Left lobe of liver (tissue), 2 donors: ENCODE measurements at places on chromosomes 11 and 22.

DNA sequence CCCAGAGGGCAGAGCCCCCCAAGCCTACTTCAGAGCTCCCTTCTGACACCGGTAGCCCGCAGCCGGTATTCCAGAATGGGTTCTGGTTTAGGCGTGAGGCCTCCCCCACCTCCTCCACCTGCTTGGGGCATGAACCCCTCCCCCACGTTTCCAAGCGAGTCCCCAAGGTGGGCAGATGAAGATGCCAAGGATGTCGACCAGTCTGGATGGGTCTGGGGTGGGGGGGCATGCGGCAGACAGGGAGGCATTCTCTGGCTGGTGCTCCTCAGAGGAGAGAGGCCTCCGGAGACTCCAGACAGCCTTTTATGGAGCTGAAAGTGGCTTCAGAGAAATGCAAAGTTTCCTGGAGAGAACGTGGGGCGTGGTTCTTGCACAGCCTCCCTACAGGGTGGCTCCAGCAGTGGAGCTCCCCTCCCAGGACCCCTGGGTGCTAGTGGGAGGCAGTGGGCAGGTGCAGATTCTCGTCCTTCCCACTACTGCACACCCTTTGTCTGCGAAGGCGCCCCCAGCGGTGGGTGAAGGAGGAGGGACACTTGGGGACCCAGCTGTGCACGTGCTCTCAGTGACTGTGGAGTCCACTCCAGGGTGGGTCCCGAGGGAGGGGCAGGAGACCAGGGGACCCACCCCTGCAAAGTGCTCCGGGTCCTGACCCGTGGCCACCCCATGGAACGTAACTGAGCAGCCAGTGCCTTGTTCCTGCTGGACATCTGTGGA lies 4.2 kb downstream of the CCND1 start:
- no peak for DNase-seq

DNA sequence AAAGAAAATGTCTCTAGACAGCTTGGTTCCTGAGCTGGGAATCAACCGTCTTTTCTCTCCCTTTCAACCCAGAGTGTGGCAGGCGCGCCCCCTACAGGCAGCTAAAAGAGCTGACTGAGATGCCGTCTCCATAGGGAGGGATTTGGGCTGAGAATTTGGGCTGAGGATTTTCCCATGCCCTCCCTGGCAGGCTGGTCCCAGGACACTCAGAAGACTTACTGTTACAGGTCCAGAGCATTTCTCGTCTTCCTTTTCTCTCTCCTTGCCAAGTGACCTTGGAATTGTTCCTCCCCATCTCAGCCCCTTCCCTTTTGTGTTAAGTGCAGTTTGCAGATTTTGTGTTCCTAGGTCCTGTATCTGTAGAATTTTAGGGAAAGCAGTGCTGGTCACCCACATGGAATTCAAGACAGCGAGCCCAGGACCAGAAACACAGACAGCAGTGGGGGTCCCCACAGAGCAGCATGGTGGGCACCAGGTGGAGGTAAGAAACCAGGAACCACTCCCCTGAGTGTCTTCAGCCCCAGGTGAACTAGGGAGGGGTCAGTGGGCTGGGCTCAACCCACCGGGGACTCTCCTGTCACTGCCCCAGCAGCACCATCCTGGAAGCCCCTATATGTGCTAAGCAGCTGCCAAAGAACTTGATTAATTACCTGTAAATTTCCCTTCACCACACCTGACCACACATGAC lies 9.9 kb upstream of the IGLL5 start:
- peak; percentile 72 for DNase-seq

DNA sequence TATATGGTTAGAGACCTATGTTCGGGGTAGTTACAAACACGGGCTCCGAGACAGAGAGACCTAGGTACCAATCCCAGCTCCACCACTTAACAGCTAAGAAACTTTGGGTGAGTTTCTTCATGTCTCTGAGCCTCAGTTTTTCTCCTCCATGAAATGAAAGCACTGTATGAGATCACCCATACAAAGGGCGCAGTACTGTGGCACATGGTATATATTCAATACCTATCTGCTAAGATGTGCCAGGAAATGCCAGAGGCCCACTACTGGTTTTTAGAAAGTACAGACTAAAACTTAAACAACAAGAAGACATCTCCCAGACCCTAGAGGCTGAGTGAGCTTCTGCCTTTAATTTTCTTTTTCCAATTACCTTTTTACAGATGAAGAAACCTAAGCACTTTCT lies 69.5 kb downstream of the SLC1A2 start:
- DNase-seq, result no peak

DNA sequence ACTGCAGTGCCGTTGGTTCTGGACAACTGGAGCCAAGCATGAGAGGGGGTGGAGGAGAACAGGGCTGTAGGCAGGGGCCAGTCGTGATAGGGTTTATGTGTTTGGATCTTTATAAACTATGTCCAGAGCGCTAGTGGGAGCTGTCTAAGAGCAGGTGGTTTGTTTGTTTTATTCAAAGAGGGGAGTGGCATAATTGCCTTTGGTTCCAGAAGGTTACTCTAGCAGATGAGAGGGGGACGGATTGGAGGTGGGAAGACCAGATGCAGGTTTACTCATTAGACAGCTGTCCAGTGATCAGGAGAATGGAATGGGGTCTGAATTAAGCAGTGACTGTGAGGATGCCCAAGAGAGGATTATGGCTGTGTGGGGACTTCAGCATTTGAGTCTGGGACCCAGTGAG lies 109.3 kb upstream of the TBCEL start:
- DNase-seq, result no peak

GRCh38 chr22:30115705-30116104 lies 35.4 kb downstream of the HORMAD2 start:
- DNase-seq, result no peak

GRCh38 chr11:73389134-73389525 lies 12.9 kb downstream of the RELT start:
- no peak for DNase-seq

DNA sequence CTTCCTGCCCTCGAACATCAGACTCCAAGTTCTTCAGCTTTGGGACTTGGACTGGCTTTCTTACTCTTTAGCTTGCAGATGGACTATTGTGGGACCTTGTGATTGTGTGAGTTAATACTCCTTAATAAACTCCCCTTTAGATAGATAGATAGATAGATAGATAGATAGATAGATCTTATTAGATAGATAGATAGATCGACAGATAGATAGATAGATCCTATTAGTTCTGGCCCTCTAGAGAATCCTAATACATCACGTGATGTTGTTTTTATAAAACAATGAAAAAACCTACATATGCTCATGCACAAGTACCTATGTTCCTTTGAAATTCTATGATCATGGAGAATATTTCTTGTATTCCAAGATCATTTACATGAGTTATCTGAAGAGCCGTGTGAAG lies 23.9 kb downstream of the APOBEC3H start:
- DNase-seq, result no peak

DNA sequence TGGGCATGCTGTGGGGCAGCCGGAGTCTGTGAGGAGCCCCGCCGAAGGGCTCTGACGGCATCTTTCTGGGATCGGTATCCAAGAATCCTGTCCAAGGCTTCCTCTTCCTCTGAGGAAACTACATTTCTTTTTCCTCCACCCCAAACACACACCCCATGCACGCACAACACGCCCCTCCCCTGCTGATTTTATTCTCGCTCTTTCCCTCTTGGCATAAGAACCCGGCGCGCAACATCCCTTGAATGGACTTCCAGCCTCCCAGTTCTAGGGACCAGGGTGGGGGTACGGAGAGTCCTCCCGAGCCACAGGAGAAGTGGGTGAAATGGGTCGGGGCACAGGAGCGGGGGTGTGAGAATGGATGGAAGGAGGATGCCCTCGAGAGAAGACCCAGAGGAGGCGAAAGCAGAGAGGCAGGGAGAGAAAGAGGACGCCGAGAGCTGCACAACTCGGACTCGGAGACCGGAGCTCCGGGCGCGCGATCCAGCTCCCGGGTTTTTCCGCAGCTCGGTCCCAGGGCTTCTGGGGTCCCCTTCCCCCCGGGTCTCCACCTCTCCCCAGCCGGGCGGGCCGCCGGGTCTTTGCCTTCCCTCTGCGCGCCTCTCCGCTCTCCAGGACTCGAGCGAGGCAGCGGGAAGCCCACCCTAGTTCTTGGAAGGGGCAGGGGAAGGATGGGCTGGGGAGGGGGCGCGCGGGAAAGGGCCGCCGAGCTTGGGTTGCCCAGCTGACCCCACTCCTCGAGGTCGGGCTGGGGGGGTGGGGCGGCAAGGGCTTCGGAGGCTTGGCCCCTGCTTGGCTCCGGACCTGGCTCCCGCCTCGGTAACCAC lies 1.5 kb upstream of the LARGE1 start:
- peak; percentile 75 for DNase-seq

DNA sequence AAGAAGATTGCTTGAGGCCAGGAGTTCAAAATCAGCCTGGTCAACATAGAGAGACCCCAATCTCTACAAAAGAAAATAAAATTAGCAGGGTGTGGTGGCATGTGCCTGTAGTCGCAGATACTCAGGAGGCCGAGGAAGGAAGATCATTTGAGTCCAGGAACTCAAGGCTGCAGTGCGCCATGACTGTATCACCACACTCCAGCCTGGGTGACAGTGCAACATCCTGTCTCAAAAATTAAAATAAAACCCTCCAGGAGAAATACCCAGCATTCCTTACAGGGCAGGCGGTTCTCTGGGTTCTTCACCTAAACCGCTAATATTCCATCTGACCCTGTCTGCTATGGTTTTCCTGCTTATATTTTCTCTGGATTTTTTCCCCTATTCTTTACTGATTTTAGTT lies 13.5 kb downstream of the TCF20 start:
- no peak for DNase-seq

- DNase-seq, result no peak
Measured at GRCh38 chr11:116861539-116861938, 24.1 kb upstream of the APOA1 start.

DNA sequence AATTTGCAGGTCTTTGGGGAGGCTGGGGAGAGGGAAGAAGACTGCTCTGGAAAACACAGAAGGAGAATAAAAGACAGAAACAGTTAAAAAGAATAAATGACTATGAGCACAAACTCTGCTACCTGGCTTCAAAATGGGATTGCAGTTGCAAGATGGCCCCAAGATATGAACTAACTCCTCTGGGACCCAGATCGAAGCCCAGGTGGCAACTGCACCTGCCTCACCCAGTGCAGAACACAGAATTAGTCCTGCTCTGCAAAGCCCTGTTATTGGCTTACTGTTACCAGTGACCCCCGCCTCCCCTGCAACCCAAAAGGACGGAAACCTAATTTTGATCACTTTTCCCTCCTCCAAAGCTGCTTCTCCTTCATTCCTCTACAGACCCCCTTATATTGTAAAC lies 35.9 kb upstream of the POU2AF1 start:
- no peak for DNase-seq

DNA sequence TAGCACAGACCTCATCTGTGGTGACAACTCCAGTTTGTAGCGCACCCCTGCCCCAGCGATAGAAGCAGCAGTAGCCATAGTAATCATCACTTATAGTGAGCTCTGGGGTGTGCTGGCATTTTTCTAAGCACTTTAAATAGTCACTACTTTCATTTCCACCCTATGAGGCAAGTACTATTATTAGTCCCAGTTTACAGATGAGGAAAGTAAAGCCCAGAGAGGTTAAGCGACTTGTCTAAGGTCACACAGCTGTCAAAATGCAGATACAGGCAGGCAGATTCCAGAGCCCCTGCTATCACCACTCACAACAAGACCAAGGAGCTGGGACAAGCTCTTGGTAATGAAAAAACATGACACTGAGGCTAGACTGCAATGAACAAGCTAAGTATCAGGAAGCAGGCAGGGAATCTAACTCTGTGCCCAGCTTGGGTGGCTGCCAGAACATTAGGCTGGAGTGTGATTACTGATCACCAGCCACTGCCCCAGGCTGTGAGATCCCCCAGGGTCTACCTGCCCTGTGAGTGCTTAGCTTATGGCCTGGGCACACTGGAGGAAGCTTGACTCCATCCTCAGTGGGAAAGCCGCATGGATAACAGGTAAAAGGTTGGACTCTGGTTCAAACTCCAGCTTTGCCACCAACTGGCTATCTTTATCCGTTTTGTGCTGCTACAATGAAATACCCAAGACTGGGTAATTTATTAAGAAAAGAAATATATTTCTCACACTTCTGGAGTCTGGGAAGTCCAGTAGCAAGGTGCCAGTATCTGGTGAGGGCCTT lies 561.1 kb downstream of the MN1 start:
- no peak for DNase-seq

DNA sequence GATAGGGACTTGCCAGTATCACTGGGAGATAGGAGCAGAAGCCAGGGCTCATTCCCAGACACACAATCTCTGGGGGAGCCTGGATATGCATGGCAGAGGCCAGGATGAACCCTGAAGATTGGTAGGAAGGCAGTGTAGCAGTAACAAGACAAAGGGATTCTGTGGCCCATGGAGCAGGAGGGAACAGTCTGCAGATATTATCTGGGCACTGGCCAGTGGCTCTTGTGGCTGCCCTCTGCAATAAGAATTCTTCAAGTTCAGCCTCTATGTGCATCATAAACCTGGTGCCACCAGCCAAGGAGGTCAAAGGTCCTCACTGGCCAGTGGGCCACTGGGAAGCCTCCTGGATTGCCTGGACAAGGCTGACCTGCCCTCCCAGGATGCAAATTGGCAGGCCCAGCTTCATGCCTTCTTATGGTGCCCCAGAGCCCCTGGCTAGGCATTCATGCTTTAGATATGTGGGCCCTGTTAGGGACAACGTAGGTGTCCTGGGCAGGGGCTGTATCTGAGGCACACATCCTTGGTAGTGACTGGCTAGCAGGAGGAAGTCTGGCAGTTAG lies 29.2 kb downstream of the KCNQ1OT1 start:
- no peak for DNase-seq

- DNase-seq, result no peak
Measured at GRCh38 chr11:106706355-106706754, 311.9 kb downstream of the GUCY1A2 start.

DNA sequence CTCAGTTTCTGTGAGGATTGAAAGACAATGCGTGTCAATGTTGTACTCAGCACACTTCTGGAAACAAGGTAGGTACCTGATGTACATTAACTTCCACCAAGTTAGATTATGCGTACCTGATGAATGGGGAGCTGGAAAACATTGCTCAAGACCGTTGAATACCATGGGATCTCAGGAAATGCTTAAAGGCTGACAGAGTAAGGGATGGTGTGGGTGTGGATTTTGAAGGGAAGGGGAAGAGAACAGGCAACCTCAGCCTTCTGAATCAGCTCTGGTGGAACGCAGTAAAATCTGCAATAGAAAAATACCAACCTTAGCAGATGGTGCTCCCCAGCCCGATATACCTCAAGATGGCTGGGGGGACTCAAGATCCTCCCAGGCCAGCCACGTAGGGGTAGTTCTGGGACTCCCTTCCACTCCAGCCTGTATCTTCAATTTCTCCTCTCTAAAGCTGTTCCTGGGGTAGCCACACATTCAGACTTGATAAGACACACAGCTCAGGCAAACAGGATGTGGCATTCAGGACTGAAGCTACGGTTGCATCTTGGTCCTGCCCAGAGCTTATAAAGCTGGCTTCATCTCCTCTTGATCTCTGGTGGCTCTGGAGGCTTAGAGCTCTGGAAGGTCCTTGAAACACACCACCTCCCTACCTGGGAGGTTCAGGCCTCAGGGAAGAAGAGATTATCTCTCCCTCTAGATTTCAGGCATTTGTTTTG lies 111.8 kb downstream of the CTNND1 start:
- DNase-seq, result no peak
